ENCODE measurements at places on chromosomes 2 and 18. TPM values are rescaled to one million over a fixed set of nuclear protein-coding genes. Genes with fewer than 3 reads are reported as not detected.

SEMA4C gene
- 103 TPM for total RNA-seq

SAG gene
- 0.03 TPM for total RNA-seq

NCKAP1 gene
- total RNA-seq = 119 TPM

CMPK2 gene
- 0.31 TPM for total RNA-seq

CASP8 gene
- total RNA-seq = 3.1 TPM

HAAO gene
- total RNA-seq = 0.77 TPM

RFTN2 gene
- total RNA-seq = 8.2 TPM

RETREG2 gene
- 32.9 TPM for total RNA-seq

MYO7B gene
- 0.03 TPM for total RNA-seq

SCN9A gene
- 1.1 TPM for total RNA-seq

ABCB11 gene
- 0.09 TPM for total RNA-seq

UGGT1 gene
- 56.3 TPM for total RNA-seq

SIX3 gene
- total RNA-seq = 28.8 TPM

ERLEC1 gene
- 43.4 TPM for total RNA-seq

SIX2 gene
- 0.12 TPM for total RNA-seq
